ENCODE measurements at places on chromosomes 6 and 20. TPM values are rescaled to one million over a fixed set of nuclear protein-coding genes. Genes with fewer than 3 reads are reported as not detected.

DNA sequence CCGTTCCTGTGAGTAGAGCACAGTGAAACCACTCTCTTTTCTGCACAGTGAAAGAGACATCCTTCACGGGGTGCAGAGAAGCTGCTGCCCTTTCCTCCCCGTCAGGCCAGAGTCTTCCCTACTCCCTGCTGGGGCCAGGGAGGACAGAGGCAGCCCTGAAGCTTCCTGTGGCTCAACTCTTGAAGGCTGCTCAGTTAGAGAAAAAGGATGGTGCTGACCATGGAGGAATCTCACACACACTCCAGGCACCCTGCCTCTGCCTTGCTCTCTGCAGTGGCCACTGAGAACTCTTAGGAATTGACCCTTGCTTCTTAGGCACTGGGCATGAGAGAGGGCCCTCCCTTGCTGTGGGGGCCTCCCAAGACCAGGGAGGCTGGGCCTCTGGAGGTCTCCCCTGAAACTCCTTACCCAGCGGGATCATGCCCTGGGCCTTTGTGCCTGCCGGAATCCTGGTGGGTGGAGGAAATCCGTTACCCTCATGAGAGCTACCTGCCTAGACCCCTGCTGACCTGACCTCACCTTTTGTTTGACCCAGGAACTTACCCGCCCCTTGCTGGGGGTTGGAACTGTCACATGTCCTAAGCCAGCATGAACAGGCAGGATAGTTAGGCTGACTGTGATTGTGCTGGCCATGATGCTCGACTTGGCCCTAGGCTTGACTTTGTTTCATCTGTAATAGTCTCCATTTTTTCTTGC, 65.0 kb upstream of the CD93 start:
- no peaks in the 10 kb centered on the region for H3K36me3 ChIP-seq
- H3K4me3 ChIP-seq: no peak overlapping the region
- no peaks in the 10 kb centered on the region for H3K27me3 ChIP-seq
- DNase-seq: no peak

DNA sequence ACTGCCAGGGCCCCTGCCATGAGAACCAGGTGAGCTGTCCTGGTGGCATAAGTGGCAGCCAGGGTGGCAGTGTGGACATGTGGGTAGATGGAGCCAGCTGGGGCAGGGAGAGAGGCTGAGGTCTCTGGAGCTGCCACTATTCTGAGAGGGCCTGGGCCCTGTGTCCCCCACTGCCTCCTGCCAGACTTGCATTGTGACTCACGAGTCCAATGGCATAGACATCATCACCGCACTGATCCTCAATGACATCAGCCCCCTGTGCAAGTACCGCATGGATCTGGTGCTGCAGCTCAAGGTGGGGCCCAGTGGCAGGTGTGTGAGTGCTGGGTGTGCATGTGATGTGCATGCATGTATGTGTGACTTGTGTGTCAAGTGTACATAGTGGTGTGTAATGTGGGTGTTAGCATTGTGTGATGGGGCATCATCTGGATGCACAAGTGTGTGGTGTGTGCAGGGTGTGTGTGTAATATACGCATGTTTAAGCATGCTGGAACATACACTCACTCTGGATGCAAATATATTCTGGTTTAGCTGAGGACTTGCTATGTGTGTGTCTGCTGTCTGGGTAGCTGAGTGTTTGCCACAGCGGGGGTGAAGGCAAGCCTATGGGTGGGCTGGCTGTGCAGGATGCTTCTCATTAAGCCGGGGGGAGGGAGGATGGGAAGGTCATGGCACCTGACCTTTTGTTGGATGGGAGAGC, 25.1 kb downstream of the UQCC2 start:
- H3K4me3 ChIP-seq: no peak overlapping the region
- no peaks in the 10 kb centered on the region for H3K27me3 ChIP-seq
- no peaks in the 10 kb centered on the region for H3K4me1 ChIP-seq
- DNase-seq: no peak

- no peaks in the 10 kb centered on the region for H3K27me3 ChIP-seq
- no peaks in the 10 kb centered on the region for H3K36me3 ChIP-seq
- H3K4me3 ChIP-seq: no peak overlapping the region
- DNase-seq: no peak
- H3K27ac ChIP-seq: no peak overlapping the region
These were observed 107.4 kb upstream of the ASCC3 start for GRCh38 chr6:100988391-100988984.

GRCh38 chr6:169866140-169866534, 114.7 kb downstream of the ERMARD start:
- H3K36me3 ChIP-seq: no peaks in the 10 kb centered on the region
- DNase-seq: no peak
- no peak overlapping the region for H3K4me3 ChIP-seq
- no peak overlapping the region for H3K27ac ChIP-seq
- H3K27me3 ChIP-seq: no peaks in the 10 kb centered on the region

- H3K27me3 ChIP-seq: peaks cover 32% of the 10 kb centered on the region
- peak; percentile 56 for DNase-seq
- no peaks in the 10 kb centered on the region for H3K36me3 ChIP-seq
- H3K4me3 ChIP-seq: peak within 1 kb of the TSS; percentile 46
These were observed at the start of gene SNAP25 for GRCh38 chr20:10218536-10219451. TSS of gene SNAP25 (plus strand) at chr20:10218830. CDS start at chr20:10275492, 56,662 bp downstream.

DNA sequence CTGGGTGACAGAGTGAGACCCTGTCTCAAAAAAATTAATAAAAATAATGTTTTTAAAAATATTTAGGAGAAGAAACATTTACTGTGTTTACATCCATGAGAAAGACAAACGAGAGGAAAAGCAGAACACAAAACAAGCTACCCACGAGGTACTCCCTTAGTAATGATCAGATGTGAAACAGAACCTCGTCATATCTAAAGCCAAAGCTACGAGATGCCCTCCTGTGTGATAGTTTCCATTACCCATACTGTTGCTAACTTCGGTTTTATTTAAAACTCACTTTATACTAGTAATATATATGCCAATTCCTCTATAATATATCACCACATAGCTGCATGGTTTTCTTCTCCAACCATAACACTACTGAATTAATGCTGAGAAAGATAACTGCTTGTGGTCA, 21.1 kb downstream of the SUMO4 start:
- H3K27me3 ChIP-seq: no peaks in the 10 kb centered on the region
- H3K4me1 ChIP-seq: no peaks in the 10 kb centered on the region
- no peaks in the 10 kb centered on the region for H3K36me3 ChIP-seq
- no peak overlapping the region for H3K4me3 ChIP-seq
- DNase-seq: no peak

DNA sequence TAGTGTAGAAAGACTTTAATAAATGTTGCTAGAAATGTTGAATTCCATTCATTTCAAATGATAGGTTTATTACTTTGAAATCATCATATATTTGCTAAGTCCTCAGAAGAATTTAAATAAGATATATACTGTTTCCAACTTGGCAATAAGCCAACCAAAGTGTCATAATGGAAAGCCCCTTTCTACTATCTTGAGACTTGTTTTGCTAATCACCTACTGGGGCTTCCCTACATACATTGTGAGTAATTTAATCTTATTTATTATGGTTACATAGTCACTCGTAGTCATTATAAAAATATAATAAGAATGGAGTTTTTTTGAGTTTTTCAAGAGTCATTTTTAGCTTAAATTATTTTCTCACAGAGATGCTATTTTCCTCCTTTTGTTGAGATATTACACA, 20.7 kb downstream of the COL19A1 start:
- peak overlapping the region; percentile 90 for H3K27ac ChIP-seq
- no peaks in the 10 kb centered on the region for H3K27me3 ChIP-seq
- H3K4me3 ChIP-seq: no peak overlapping the region
- H3K36me3 ChIP-seq: peaks cover 41% of the 10 kb centered on the region
- peaks cover 72% of the 10 kb centered on the region for H3K4me1 ChIP-seq

- H3K4me3 ChIP-seq: no peak overlapping the region
- H3K27ac ChIP-seq: no peak overlapping the region
- no peak for DNase-seq
- H3K36me3 ChIP-seq: no peaks in the 10 kb centered on the region
- no peaks in the 10 kb centered on the region for H3K27me3 ChIP-seq
- H3K4me1 ChIP-seq: no peaks in the 10 kb centered on the region
These were observed 577.8 kb downstream of the PRKN start for GRCh38 chr6:162149786-162150185.

HAO1 gene
- polyA plus RNA-seq: not detected

ADGRF4 gene
- not detected for polyA plus RNA-seq

HSPA1L gene
- polyA plus RNA-seq: 0.81 TPM

ADGB gene
- not detected for polyA plus RNA-seq

OR2H1 gene
- polyA plus RNA-seq: not detected

Data from B cell (primary cell).